ENCODE measurements at places on chromosomes 12 and 14.

GRCh38 chr12:12513416-12514006 is 49.2 kb downstream of the DUSP16 start:
- DNase-seq: no peak

- no peak for DNase-seq
Measured at GRCh38 chr12:91126516-91126915, 15.2 kb upstream of the LUM start.

DNA sequence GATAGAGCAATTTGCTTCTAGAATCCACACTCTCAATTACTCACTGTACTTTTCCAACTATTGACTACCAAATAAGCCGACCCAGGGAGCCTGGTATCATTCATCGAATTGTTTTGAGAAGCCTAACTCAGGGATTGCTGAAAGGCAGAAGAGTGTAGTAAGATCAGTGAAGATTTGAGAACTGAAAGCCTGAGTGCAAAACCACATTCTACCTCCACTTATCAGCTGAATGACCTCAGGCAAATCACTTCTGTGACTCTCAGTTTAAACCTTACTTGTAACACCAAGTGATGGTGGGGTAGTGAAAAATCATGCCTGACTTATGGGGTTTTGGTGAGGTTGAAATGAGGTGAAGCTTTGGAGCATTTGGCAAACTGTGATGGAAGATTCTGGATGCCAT is 126.1 kb upstream of the MAX start:
- DNase-seq: no peak

- DNase-seq: no peak
Measured at GRCh38 chr14:104700747-104701217, 11.4 kb downstream of the INF2 start.

GRCh38 chr12:115000038-115000437 is 316.1 kb upstream of the TBX3 start:
- DNase-seq: no peak

DNA sequence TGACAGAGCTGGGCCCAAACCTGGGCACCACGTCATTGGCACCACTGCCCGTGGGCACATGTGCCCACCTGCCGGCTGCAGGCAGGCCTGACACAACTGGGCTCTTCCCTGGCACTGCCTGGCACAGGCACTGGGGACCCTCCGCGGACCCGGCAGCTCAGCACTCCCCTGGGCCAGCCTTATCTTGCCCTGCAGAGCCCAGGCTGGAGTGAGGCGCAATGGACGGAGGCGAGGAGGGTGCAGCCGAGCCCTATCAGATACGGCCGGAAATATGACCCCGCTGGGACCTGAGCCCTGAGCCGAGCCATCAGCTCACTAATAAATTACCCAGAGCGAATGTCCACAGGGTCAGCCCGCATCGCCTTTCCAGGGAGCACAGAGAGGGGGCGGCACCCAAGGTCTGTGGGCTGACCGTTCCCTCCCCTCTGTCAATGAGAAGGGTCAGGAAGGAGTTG is 1.7 kb upstream of the C14orf180 start:
- no peak for DNase-seq

- peak; percentile 84 for DNase-seq
Measured at GRCh38 chr12:66130267-66131066, at the start of gene LLPH. TSS of gene LLPH (minus strand) at chr12:66130750. CDS start at chr12:66129106, 1,644 bp downstream.

- no peak for DNase-seq
Measured at GRCh38 chr12:79388011-79388410, 302.8 kb downstream of the PAWR start.

DNA sequence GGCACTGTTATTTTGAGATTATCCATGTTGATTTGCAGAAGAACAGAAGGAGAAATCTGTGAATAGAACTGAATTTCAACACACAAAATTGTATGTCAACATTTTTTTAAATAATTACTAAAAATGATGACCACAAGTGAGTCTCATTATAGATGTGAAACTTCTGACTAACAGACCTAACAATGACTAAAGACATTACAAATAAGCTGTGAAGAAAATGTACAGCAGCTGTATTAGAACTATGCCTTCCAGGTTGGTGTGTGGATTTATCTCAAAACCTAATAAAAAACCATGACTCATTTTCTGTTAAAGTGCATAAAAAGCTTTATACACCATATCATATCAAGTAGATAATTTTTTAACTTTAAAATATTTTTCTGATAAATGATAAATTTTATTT is 22.5 kb upstream of the FOXG1 start:
- DNase-seq: no peak

GRCh38 chr12:12036901-12037300 is 33.8 kb upstream of the BCL2L14 start:
- no peak for DNase-seq

- no peak for DNase-seq
Measured at GRCh38 chr12:130186651-130187268, 24.5 kb downstream of the FZD10 start.

DNA sequence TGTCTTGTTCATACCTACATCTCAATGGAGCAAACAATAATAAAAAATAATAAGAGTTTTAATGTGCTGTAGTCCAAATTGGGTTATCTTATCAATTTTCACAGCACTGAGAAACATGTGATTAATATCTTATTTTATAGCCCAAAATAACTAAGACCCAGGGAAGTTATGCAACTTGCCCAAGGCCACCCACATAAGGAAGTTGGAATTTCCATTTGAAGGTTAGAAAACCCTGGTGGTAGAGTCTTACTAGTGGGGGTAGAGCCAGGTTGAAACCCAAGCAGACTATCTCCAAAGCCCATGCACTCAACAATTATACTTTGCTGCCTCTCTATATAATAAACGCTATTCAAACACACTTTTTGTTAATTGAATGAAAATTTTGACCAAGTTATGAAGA is 270.0 kb upstream of the CAND1 start:
- DNase-seq: no peak

DNA sequence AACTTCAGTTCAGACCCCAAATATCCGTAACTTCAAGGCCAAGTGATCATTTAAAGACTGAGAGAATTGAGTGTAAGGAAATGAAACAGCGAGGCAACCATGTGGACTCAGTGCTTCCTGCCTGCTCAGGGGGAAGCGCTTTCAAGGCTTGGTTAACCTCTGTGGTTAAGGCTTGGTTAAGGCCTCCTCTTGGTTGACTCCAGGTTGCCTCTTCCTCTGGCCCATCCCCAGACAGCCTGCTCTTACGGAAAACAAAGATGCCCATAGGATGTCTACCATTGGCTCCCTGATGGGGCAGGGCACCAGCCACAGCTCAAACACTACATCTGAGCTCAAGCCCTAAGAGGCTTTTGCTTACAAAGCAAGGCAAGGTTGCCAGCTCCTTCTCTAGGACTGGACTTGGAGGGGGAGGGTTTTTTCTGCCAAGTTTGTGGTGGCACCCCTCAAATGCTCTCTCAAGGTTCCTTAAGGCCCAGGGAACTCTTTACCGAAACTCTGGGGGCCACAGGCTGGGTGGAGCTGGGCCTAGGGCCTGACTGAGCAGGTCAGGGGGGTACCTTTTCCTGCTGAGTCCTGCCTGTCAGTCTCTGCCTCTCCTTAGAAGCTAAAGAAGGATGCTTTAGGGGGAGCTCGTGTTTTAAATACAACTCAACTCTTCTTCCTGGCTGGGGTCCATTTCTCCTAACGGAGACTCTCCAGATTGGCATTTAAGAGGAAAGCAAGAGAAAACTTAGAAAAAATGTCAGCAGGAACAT is 13.7 kb downstream of the COL2A1 start:
- DNase-seq: no peak

DNA sequence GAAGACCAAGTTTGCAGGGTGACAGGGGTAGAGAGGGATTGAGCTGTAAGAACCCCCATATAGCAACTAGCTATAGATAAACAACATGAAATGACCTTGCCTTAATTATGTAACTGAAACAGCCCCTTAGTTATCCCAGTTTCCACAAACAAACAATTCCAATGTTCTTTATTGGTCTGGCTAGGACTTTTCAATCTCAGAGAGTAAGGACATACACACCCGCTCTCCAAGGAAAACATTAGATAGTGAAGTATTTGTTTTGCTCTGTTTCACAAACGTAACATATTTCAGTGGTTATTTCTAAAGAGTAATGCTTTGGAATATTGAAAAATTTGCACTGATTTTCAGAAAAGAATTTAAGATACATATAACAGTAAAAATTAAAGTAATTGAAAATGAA is 51.6 kb upstream of the GTF2A1 start:
- no peak for DNase-seq

GRCh38 chr14:54651649-54652048 is 84.7 kb downstream of the SAMD4A start:
- DNase-seq: no peak

DNA sequence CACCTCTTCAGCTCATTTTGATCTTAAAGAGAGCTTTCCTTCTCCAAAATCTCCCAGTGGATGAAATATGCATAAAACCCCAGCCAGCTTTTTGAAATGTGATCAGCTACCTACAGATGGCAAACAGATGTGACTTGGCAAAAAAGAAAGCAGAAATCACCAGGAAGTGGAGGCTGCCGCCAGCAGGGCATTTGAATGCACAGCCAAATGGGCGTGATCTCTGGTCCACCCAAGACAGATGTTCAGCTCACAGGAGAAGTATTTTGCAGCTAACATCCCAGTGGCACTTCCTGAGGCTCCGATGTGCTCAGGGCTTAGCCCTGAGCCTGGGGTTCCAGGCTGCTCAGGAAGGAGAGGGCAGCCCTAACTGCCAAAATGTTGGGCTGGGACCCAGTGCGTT is 78.3 kb downstream of the LGMN start:
- DNase-seq: no peak

DNA sequence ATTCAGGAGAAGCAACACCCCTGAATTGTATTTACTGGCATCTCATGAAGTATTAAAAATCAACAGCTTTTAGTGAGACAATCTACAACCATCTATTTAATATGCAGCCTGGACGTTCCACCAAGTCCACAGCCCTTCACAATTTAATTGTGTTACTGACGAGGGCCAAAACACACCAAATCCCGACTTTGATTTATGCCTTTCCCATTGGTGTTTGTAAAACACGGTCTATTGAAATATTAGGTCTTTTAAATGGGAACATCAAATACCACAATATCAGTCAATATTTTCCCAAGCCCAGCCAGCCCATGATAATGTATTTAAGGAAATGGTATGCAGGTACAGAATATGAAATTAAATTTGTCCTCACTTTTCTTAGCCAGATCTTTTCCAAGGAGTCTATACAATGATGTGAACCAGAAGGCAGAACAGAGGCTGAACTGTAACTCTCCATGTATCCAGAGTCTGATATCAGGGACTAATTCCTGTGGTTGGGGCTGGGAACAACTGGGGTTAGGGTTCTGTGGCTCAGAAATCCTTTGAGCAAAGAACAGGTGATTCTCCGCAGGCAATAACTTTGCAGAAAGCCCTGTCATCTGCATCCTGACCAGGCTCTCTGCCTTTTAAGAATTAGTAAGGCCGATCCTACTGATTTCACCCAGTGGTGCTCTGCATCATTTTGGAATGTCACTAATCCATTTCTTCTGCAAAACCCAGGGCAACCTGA is 179.3 kb upstream of the GZMB start:
- DNase-seq: no peak

GRCh38 chr14:54610051-54610977 is 43.4 kb downstream of the SAMD4A start:
- DNase-seq: no peak

DNA sequence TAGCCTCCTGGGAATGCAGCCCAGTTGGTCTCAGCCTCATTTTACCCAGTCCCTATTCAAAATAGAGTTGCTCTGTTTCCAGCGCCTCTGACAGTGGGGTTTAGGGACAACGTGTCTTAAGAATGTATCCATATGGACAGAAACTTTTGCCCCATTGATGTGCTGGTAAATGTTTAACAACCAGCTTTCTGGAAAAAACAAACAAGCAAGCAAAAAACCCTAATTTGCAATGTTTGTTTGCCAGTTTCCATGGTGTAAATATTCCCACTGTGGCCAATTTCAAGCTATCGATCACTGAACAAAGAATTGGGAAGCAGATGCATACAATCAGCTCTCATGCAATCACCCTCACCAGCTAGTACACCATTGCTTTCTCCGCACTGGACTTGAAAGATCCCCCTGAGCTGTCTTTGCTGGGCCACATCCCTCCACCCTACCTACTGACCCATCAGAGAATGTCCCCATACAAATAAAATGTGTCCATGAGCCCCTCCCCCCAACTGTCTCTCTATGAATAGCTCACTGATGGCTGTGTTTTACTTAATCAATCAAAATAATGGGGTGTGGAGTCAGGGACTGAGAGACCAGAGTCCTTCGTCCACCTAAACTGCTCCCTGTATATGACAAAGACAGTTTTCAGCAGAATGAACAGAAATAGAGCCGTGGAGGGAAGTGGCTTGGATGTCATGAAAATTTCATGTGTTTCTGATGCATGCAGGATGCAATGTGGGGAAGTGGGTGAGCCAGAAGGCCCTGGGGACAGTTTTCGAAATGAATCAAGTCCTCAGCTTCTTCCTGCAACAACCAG is 40.8 kb downstream of the CCDC60 start:
- DNase-seq: no peak

Data from NCI-H1092 (cell line).